Activated T-helper 9 cell treated with anti-CD3 and anti-CD28 coated beads, Interleukin-2, amount 50 U/mL, for 16 hours (primary cell): ENCODE measurements at places on chromosomes 5 and 9.

DNA sequence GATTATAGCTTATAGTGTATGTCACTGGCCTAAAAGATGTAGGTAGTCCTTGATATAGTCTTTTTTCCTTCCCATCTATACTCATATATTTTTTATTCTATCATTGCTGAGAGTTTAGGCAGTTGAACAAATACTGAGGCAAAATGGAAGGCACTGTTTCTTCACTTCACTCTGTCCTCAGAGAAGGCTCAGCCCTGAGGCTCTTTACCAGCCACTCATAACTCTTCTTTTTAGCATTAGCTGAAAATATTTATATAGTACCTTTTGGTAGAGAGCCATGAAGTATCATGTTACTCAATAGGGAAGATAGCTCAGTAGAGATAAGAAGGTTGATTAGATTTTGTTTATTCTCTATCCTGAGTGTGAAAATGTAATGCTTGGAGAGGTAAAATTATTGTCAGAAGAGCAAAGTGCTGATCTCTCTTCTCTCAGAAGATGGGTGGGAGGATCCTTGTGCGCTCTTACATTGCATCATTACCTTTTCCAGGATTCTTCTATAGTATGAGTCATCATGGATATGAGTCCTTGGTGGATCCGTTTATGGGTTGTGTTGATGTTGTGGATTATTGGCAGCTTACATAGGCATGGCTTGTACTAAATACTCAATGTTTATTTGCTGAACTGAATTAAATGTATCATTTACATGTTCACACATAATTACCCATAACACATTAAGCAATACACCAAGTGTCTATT, 88.1 kb downstream of the ANXA1 start:
- no peak for DNase-seq

GRCh38 chr5:149130121-149130914, 11.0 kb upstream of the ABLIM3 start:
- no peak for DNase-seq

DNA sequence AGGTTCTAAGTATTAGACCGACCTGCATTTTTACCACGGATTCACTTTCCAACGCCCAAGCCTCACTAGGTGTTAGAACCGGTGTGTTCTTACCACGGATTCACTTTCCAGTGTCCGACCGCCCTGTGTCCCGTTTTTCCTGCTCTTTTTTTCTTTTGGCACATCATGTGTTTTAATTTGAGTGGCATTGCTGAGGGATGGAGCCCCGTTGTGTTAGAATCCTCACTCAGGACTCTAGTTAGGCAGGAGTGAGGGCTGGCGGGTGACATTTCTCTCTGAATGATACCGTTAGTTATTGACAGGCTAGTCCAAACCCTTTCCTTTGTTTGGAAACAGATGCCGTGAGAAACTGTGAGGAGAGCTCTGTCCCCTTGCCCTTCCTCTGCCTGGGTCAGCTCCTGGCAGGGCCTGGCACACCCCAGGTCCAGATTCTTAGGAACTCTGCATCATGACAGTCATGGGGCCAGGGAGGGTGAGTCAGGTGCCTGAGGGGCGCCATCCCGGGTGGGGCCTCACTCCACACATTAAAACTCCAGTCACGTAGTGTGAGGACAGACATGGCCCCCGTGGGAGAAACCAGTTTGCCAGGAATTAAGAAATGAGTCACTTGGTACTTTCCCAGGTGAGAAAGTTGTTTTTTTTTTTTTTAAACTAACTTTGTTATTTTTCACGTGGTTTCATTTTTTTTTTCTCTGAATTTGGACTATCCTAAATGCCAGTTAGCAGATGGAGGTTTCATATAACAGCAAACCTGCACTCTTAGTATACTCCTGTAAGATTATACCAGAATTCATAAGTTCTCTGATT, 15.8 kb downstream of the EXOC3 start:
- DNase-seq = peak; percentile 54

DNA sequence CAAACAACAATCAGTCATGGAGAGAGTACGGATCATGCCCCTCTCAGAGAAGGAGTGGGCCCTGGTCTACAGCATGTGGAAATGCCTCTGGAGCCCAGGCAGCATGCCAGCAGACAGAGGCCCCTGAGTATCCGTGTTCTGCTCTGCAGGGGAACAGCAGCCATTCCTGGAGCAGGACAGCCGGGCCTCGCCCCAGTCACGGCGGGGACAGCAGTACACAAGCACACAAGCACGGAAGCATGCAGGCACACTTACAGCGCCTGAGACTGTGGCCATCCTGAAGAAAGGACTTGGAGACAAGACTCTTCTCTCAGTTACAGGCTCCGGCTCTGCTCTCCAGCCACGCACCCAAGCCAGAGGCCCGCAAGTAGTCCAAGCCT, 102.6 kb upstream of the ALDH1B1 start:
- no peak for DNase-seq

GRCh38 chr5:138948471-138949222, 73.5 kb upstream of the LRRTM2 start:
- DNase-seq = no peak

- DNase-seq = no peak
Measured at GRCh38 chr5:93601071-93601801, 18.2 kb downstream of the NR2F1 start.

GRCh38 chr9:116218399-116218798, 64.8 kb downstream of the PAPPA start:
- DNase-seq = no peak

DNA sequence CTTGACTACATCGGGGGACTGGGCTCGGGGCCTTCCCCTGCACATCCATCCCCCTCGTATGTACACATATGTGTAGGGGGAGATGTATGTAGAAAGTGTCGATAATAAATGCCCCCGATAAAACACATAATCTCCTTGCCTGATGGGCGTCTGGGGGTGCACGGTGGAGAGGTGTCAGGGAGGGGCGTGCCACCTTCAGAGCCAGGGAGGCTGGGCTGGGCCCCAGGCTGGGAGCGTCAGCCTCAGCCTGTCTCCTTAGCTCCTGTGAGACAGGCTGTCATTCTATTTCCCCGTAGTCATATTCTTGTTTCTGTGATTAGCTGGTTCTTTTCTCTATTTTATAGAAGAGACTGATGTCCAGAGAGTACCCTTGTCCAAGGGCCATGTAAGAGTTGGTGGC, 4.7 kb upstream of the RXRA start:
- no peak for DNase-seq

GRCh38 chr9:134325813-134326723, at the start of gene RXRA:
RXRA (plus strand) TSS chr9:134326455; CDS start chr9:134326632, 177 bp downstream.
- peak; percentile 60 for DNase-seq

DNA sequence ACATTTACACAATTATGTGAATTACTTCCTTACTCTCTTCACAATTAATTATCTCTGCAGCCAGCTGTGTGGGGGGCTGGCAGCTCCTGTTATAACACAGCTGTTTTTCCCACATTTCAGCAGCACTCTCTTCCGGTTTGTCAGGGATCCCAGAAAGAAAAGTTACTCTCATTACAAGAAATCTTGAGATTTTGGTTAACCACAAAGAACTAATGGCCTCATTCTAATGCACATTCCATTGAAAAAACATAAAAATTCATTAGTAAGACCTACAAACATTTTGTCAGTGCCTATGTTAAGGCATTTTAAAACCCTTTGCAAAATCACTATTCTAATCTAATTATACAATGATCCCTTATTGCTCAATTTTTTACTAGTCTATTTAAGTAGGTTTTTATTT, 64.1 kb downstream of the PDE4D start:
- no peak for DNase-seq

GRCh38 chr9:79973627-79974026, 401.9 kb downstream of the TLE4 start:
- DNase-seq = no peak

DNA sequence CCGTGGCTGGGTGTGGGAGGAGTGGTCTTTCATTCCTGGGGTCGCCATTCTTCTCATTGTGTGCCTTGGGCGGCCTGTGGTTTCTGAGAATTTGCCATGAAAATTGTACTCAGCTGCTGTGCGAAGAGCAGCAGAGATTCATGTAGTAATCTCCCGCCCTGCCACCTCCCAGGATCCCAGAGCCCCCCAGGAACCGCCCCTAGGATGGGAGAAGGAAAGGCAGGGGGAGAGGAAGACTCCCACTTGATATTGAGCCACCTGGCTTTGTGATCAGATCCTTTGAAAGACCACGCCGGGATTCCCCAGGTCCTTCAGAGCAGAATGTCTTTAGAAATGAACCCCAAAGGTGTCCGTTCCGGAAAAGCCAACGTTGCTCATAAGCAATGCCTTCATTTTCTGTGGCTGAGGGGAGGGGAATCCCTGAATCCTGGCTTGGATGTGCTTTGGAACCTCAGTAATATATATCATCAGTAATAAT, 27.6 kb downstream of the NEURL1B start:
- no peak for DNase-seq

DNA sequence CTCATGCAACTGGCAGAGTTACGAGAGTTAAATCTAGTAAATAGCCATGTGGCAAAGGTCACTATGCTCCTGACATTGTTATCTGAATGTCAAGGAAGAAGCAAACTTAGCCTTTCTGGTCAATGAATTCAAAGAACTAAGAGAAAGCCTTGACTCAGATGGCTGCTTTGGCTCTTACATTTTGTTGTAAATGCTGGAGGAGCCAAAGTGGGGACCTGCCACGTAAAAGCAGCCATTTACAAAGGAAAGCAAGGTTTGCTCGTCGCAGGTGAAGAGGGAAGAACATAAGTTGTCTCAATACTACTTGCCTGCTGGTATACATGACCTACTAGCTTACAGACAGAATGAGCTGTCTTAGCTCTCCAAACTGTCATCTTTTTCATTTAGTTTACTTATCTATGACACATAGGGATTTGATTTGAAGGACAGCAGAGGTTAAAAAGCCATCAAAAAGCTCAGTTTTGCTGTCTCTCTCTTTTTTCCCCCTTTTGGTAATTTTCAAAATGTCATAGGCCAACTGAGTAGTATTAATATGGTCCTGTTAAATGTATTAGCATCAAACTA, 1052.8 kb upstream of the DMAC1 start:
- no peak for DNase-seq

DNA sequence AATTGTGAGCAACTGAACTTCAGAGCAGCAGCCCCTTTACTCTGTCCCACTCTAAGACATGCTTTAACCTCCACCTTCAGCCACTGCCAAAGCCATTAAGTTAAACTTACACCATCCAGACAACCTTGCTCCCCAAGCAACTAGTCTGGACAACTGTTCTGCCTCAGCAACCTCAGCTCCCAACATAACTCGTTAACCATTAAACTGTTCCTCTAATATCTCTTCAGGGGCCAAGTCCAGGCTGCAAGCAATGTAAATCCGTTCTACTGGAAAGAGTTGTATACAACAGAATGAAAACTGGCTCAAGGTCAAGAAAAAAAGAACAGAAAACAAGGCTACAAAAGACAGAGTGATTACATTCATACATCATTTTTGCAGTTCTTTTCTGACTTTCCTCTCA, 131.7 kb upstream of the TARS1 start:
- no peak for DNase-seq

DNA sequence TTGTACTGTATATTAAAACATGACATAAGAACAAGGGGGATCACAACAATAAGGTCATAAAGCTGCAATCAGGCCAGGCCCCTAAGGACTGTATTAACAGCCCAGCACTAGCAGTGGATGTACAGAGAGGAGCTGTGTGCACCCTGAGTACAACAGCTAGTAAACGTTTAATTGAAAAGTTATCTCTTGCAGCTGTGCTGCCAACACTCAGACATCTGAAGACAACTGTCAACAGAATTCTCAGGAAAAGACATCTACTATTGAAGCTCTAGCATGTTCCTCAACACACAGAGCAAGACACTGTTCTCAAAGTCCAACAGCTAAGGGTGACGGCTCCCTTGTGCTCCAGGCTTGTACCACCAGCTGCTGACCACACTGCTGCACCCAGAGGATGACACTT, 199.6 kb downstream of the DCP2 start:
- no peak for DNase-seq

DNA sequence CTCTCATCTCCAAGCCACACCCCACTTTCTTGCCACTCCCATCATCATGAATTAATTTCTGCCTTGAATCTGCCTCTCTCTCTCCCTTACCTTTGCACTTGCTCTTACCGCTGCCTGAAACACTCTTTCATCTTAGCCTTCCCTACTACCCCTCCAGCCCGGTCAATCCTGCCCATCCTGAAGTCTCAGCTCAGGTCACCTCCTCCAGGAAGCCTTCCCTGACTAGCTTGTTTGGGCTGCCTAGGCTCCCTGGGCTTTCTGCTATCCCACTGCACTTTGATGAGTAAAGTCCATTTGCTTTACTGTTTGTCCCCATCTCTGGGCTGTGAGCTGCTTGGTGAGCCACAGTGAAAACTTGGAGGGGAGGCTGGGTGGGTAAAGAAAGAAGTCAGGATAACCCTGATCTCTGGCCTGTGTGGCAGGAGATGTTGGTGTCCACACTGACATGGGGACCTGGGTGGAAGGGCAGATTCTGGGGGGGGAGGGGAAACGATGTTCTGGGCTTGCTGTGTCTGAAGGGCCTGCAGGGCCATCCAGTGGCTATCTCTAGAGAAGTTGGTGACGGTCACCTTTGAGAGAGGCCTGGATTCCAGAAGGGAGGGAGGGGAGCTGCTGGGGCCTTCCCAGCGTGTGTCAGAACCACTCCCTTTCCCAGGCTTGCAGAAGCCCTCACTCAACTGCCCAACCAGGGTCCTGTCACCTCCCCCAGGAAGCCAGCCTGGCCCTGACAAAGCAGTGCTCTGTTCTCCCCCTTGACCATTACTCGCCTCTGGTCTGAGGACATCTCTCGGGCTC, 75.0 kb upstream of the DAB2IP start:
- no peak for DNase-seq

- no peak for DNase-seq
Measured at GRCh38 chr5:152378730-152379129, 26.3 kb downstream of the NMUR2 start.

DNA sequence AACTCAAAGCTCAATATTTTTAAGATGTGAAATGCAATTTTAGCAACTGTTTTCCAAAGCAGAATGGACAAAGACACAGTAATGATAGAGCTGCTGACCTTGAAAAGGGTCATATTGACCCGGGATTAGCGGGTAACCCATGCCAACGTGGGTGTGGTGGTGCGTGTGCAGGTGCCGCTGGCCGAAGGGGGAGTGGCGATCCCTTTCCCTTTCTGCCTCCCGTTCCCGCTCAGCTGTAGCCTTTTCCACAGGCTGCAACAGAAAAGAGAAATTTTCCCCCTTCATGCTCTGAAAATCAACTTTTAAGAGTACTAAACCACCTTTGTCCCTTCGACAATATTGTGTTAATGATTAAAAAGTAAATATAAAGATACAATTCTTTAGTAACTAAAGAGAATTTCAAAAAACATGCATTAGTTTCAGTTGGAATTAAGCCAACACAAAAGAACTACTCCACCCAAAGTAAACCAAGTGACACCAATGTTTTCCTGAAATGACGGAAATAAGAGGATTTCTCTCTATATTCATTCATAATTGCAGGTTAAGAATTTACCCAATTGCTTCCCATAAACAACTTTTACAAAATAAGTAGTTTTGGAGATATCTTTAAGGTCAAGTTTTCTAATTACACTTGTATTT, 105.2 kb downstream of the ZNF608 start:
- no peak for DNase-seq

DNA sequence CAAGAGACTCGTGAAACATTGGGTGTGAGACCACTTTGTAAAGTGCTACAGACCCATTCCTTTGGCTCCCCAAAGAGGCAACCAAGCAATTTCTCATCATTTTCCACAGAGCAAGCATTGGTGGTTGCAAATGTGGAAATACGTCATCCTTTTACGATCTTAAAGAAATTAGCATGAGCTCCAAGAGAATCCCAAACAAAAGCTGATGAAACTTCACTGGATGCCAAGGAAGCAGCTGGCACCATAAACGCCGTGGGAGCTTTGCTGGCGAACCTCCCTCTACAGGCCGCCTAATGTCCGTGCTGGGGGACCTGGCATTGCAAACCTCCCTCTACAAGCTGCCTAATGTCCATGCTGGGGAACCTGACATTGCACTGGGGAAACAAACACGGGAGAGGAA, 432.4 kb downstream of the ACTL7B start:
- no peak for DNase-seq

- DNase-seq = no peak
Measured at GRCh38 chr5:55577353-55578060, 42.7 kb upstream of the PLPP1 start.
